HCT116 (cell line): ENCODE measurements at places on chromosomes 11 and 22.

DNA sequence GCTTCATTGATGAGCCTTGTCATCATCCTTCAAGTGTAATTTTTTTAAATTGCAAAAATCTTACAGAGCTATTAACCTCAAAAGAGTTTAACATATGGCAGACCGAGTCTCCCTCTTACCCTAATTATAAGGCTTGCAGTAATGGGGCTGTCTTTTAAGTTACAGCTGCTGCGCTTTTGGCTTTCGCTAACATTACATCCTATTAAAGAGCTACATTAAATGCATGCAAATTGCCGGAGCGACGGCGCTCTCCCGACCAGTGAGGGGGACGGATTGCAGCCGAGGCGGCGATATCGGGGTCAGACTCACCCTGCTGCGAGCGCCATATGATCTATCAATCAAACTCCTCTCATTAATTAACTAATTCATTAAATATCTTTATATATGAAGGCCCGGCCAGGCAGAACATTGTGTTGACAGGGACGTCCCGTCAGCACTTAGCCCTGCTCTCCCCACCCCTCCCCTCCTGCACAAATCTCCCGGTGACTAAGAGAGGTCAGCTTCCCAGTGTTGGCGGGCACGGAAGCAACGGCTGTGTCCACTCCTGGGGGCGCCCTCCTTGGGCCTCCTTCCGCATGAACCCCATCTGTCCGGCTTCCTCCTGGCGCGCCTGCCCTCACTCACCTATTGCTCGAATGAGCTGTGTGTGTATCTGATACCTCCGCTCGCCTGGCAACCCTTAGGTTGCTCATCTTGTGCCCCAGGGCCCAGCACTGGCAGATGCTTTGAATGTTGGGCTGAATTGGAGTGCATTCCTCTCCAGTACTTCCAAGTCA is 156.0 kb upstream of the CADM1 start:
- no peak for DNase-seq

- no peak for DNase-seq
These were observed 129.5 kb downstream of the MAML2 start for GRCh38 chr11:96213500-96213899.

- no peak for DNase-seq
These were observed 32.4 kb upstream of the EIF3D start for GRCh38 chr22:36561291-36561811.

DNA sequence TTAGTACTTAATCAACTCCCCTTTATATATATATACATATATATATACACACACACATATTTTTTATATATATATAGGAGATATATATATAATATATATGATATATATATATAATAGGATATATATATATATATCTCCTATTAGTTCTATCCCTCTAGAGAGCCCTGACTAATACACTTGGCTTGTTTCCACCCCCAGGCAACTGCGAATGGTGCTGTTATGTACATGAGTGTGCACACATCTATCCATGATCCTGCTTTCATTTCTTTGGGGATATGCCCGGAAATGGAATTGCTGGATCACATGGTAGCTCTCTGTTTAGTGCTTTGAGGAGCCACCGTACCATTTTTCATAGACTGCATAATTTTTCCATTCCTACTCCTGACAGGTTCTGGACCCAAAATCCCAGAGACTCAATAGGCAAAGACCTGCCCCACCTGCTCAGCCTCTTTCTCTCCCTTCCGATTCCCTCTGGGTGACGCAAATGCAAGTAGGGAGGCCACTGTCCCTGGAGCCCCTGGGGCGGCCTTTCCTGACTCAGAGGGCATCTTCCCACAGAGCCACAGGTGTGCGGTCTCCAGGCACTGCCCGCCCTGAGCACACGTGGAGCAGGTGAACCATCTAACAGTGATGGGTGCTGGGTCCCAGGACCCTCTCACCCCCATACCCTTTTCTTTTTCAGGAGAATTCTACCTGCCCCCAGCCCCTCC is 12.0 kb downstream of the FGF3 start:
- no peak for DNase-seq
